ENCODE measurements at places on chromosomes 6 and 20.

DNA sequence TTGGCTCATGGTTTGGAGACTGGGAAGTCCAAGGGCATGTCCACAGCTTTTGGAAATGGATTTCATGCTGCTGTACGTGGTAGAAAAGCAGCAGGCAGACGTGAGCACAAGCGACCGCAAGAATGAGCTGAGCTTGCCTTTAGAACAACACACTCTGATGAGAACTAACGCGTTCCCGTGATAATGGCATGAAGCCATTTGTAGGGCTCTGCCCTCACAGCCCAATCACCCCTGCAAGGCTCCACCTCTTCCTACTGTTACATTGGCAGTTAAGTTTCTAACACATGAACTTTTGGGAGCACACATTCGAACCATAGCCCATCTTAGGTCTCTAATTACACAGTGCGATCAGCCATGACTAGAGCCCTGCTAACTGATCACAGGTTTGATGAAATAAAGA lies 107.5 kb upstream of the TMEM170B start:
- DNase-seq = no peak

DNA sequence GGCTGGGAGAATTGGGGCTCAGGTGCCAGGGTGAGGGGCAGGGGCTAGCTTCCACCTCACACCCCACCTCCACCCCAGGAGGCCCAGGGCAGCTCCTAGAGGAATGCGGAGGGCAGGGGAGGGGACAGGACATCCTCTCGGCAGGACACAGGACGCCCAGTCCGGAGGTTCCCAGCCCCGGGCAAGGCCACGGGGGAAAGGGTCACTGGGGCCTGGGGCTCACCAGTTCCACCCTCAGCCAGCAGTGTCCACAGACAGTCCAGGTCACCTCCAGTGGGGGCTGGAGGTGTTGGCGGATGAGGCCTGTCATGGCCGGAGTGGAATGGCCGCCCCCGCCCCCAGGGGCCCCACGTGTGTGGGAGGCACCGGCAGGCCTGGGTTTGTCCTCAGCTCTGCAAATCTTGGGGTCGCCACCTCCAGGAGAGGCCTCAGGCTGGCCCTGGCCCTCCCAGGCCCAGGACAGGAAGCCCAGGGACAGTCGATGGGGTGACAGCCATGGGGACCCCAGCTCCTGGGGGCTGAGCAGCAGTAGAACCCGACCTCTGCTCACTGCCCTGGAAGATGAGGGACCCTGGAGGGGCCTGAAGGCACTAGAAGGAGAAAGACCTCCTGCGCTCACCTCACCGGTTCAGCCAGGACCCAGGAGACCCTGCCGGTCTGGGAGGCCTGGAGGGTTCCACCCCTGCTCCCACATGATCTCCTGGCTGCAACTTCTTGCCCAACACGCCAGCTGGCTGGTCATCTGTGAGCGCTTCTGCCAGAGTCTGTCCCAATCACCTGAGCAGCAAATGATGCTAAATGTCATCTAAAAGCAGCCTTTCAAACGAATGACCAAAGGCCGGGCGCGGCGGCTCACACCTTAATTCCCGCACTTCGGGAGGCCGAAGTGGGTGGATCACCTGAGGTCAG lies 13.0 kb upstream of the ABHD16B start:
- no peak for DNase-seq

GRCh38 chr6:41222513-41222912 lies 5.6 kb upstream of the TREML4 start:
- no peak for DNase-seq

DNA sequence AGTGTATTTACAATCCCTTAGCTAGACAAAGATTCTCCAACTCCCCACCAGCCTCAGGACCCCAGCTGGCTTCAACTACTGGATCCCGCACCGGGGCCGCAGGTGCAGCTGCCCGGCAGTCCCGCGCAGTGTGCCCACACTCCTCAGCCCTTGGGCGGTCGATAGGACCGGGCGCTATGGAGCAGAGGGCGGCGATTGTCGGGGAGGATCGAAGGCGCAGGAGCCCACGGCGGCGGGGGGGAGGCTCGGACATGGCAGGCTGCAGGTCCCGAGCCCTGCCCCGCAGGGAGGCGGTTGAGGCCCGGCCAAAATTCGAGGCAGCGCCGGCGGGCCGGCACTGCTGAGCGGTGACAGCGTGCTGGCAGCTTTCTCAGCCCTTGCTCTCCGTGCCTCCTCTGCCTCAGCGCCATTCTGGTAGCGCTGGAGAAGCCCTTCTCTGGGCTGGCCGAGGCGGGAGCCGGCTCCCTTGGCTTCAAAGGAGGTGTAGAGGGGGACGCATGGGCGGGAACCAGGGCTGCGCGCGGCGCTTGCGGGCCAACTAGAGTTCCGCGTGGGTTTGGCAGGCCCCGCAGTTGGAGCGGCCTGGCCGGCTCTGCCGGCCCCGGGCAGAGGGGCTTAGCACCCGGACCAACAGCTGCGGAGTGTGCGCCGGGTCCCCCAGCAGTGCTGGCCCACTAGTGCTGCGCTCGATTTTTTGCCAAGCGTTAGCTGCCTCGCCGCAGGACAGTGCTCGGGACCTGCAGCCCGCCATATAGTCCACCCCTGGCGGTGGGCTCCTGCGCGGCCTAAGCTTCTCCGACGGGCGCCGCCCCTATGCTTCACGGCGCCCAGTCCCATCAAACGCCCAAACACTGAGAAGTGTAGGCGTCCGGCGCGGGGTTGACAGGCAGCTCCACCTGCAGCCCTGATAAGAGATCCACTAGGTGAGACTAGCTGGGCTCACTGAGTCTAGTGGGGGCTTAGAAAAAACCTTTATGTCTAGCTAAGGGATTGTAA lies 32.4 kb upstream of the KIF13A start:
- DNase-seq = no peak

DNA sequence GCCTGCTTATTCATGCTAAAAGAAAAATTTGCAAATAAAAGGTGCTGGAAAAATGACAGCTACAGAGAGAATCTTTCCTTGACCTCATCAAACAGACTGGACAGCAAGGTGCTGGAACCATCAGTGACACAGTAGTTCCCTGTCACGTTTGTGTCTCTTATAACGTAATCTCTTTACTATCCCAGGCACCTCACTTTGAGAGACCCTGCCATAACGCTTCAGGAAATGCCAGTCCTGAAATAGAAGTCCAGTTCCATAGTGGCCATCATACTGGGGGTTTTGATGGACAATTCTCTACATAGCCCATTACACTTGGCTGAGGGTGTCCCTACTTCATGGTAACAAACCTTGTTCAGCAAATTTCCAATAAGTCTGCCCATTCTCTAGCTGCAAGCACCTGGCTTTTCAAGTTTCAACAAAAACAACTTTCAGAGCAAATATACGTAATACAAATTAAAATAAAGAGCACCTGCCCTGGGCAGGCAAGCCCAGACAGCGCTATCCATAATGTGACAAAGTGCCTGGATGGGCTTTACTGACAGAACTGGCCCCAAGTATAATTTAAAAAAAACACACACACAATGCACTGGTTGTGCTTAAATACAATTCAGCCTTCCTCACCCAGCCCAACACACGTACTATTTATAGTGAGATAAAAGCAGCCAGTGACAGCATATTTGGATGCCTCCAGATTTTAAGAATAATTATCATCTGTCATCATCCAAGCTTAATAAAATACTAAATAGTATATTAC lies 38.7 kb downstream of the CNKSR3 start:
- no peak for DNase-seq

DNA sequence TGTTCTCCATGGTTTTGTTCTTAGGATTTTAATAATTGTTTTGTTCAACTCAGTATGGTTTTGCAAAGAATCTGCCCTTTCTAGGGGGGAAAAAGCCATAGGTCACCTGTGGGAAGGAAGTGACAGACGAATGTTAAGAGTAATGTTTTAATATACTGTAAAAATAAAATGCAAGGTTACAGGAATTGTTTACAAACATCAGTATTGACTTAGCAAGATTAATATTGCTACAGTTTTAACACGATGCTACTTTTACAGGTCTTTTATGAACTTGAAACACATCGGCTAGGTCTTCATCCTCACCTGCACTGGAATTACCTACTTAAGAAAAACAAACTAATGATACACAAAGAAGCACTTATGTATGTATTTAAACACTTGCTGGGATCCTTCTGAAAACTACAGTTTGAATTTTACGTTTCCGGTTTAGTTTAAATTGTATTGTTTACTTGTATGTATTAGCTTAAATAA lies 1.7 kb upstream of the NKX2-4 start:
- DNase-seq = no peak

DNA sequence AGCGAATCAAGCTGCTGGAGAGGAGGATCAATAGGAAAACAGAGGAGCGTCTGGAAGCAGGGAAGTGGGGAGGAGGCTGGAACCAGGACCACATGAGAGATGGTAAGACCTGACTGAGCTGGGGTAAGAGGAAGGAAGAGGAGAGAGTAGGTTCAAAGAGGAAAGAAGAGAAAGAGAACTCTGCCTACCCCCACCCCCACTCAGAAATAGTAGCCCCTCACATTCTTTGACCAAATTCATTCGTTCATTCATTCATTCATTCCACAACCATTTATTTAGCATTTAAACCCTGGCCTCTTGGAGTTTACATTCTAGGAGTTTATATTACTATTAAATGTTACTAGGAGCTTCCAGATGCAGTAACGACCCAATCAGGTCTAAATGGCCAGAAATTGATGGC lies 15.8 kb upstream of the HCK start:
- DNase-seq = no peak

GRCh38 chr6:159056003-159056402 lies 11.2 kb upstream of the TAGAP start:
- no peak for DNase-seq

DNA sequence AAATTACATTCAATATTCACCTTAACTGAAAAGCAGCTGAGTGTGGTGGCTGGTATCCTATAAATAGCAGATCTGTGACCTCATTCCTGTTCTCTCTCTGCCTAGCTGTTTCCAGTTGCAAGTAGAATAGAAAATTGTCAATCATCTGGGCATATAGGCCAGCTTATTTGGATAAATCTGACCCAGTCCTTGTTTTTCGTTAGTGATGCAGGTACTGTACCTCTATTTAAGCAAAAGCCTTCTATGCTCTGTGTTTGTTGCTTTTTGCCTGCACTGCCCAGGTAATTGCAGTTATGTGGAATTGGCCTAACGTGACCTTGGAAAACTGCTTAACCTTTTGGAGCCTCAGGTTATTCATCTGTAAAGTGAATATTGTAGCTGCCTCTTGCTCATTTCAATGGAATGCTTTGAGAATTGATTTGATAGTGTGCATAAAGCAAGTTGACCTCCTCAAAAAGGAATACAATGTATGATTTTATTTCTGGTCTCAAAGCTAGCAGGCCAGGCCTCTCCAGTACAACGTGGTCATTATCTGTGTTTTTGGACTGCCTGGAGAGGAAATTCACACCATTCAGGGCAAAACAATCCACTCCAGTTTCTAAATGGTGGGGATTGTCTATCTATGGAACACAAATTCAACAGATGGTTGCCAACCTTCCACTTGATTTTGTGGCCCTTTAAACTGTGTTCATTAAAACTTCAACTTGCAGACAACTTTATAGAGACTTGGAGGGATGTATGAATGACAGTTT lies 508.7 kb upstream of the CITED2 start:
- no peak for DNase-seq

DNA sequence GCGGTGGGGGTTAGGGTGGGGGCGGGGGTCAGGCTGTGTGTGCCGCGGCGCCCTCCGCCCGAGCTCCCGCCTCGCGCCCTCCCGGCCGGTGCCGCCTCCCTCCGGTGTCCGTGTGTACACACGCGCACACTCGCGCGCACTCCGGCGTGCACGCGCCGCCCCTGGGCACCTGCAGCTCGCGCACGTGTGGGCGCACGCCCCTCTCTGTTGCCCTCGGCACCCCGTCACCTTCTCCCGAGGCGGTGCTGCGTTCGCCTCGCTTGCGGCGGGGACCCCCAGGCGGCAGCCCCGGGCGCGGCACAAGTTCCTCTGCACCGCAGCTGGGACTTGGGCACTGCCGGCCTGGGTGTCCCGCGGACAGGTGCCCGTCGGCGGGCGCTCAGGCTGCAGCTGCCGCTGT lies 525 bp downstream of the MACROD2 start:
- peak; percentile 26 for DNase-seq

GRCh38 chr20:44981736-44982406 lies 15.6 kb downstream of the STK4 start:
- no peak for DNase-seq

GRCh38 chr6:12148841-12149240 lies 136.7 kb downstream of the HIVEP1 start:
- no peak for DNase-seq

GRCh38 chr6:56115715-56116114 lies 131.7 kb downstream of the COL21A1 start:
- DNase-seq = no peak

GRCh38 chr20:4794846-4795245 lies 73.1 kb downstream of the PRND start:
- no peak for DNase-seq

- no peak for DNase-seq
Measured at GRCh38 chr20:46512943-46513844, at the start of gene ZNF334. TSS of gene ZNF334 (minus strand) at chr20:46513559. CDS start at chr20:46512102, 1,457 bp downstream.

DNA sequence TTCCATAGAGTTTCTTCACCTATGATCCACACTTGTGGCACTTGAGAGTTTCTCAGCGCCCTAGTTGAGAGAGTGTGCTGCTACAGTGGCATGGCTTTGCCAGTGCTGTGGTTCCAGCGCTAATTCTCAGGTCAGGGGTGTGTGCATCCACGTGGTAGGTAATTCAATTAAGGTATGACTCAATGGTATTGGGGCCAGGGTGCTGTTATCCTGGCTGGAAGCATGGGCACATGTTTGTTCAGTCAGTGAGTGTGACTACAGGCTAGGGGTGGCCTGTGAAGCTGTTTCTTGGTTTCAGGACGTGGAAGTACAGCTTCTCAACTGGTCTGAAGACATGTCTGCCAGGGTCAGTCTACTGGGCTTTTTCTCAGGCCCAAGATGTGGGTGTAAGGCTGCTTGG lies 3.0 kb upstream of the SEMG2 start:
- no peak for DNase-seq

DNA sequence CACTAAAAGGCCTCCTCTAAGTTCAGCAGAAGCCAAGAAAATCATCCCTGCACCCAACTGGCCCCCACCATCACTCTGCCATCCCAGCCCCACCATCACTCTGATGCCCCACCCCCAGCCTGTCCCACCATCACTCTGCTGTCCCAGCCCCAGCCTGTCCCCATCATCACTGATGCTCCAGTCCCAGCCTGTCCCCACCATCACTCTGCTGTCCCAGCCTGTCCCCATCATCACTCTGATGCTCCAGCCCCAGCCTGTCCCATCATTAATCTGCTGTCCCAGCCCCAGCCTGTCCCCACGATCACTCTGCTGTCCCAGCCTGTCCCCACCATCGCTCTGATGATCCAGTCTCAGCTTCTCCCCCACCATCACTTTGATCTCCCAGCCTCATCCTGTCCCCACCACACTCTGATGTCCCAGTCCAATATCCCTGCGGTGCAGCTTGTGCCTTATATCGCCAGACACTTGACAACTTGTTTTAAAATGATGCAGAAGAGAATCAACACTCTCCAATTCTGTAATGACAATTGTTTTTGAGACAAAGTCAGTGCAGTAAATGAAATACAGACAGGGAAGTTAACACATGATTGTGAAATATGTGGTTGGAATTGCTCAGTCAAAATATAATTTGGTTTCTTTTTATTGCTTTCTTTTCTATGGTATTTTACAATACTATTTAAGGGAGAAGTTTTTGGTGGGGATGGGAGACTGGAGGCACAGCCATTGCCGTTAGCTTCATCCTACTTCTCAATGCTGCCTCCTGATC lies 100.8 kb downstream of the TNFAIP3 start:
- no peak for DNase-seq

- no peak for DNase-seq
Measured at GRCh38 chr6:156538875-156539660, 238.1 kb upstream of the ARID1B start.

- DNase-seq = no peak
Measured at GRCh38 chr6:44512868-44513741, 125.6 kb downstream of the CDC5L start.

All from LoVo (cell line).